ENCODE measurements at places on chromosomes 1 and 21.
A peak's percentile ranks its signal among the peaks of the same experiment; 100 is the strongest.

- peak; percentile 72 for DNase-seq
Measured at GRCh38 chr1:177858332-177858821, 111.5 kb downstream of the SEC16B start.

GRCh38 chr1:226061841-226062557 is 517 bp upstream of the H3-3A start:
- peak; percentile 91 for DNase-seq

- no peak for DNase-seq
Measured at GRCh38 chr1:109928591-109929111, 18.0 kb downstream of the CSF1 start.

- no peak for DNase-seq
Measured at GRCh38 chr1:226798427-226799411, 59.6 kb upstream of the ITPKB start.

- DNase-seq = no peak
Measured at GRCh38 chr1:37009521-37009920, 24.8 kb downstream of the GRIK3 start.

DNA sequence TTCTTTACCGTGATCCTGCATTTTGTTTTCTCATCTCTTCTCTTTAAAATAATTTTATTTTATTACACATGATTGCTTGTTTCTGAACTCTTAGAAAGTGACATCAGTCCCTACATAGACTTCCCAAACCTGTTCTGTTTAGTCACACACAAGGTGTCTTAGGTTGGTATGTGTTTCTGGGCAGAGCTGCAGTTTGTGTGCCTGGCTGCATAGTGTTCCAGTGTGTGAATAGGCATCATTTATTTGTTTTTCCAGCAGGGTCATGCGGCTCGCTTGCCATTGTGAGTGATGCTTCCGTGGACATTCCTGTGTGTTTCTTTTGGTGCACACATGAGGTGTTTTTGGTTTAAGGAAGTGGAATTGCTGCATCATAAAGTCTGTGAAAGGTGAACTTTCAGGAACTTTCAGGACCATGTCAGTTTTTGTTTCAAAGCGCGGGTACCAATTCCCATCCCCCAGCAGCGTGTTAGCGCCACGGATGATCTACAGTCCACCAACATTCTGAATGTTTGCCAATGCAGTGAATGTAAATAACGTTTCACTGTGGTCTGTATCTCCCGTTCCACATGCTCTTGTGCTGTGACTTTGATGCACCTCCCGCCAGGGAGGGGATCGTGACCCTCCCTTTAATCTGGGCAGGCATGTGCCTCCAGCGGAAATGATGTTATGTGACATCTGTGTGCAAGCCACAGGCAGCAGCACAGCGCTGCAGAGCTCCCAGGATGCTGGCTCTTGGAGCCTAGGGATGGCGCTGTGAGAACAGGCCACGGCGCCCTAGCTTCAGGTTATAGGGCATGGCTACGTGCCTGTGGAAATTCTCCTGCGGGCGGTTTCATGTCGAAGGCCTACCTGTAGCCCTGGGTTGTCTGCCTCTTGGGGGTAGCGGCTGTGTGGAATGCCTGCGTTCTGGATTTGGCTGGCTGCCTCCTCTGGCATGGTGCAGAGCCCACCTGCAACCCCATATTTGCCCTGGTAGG is 144.6 kb upstream of the COL6A1 start:
- no peak for DNase-seq

GRCh38 chr1:185351734-185352466 is 34.9 kb upstream of the IVNS1ABP start:
- peak; percentile 68 for DNase-seq

DNA sequence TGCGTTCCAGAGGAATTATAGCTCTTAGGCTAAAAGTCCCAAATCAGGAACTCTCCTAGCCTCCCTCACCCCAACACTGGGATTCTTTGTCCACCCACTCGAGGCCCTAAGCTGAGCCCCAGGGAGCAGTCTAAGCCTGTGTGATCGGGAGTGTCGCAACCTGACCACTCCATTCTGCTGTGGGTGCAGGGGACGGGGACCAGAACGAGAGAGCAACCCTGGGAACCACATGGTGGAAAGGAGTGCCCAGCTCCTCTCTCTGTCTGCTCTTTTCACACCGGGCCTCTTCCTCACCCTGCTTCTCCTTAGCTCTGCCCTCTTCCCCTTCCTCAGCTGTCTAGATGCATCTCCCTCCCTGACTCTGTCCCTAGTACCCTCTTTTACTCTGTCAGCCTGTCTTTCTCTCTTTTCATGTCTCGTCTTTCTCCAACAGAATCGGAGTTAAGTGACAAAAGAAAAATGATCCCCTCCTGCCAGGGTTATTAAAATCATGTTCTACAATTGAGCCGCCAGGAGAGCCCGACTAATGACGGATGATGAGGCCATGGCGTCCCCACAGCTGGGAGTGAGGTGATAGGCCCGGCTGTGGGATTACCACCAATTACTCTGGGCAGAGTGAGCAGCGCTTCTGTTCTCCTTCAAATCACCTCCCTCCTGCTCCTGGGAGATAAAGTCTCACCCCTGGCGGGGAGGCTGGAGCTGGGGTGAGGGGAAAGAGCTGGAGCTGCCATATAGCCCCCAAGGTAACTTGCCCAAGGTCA is 34.5 kb upstream of the CSF3R start:
- DNase-seq = no peak

GRCh38 chr1:98914547-98914946 is 90.1 kb downstream of the PLPPR5 start:
- no peak for DNase-seq

GRCh38 chr1:154463512-154463990 is 38.5 kb upstream of the TDRD10 start:
- DNase-seq = no peak

- no peak for DNase-seq
Measured at GRCh38 chr1:64199154-64199553, 4.3 kb upstream of the UBE2U start.

DNA sequence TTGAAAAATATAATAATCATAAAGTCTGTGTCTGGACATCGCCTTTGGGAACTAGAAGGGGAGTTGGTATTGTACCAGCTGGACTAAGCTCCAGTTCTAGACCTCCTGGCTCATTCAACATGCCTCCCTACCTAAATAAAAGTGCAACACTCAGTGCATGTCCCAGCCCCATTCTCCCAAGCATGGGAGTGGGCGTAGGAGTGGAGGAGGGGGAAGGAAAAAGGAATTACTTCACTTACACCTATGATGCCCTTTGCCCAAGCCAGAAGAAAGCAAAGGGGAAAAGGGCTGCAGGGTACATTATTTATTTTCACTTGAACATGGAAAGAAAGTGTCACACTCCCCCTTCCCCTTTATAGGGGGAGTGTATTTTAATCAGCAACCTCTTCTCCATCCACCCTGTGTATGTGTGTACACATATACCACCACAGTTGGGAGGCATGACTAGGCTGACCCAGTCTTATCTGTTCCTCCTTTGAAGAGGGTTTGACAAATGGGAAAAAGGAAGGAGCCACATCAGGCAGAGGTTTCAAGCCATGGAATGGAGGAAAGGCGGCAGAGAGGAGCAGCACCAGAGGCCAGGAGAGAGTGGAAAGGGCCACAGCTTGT is 3.2 kb downstream of the NIT1 start:
- no peak for DNase-seq

GRCh38 chr1:6094246-6094645 is 48.6 kb downstream of the KCNAB2 start:
- DNase-seq = no peak

DNA sequence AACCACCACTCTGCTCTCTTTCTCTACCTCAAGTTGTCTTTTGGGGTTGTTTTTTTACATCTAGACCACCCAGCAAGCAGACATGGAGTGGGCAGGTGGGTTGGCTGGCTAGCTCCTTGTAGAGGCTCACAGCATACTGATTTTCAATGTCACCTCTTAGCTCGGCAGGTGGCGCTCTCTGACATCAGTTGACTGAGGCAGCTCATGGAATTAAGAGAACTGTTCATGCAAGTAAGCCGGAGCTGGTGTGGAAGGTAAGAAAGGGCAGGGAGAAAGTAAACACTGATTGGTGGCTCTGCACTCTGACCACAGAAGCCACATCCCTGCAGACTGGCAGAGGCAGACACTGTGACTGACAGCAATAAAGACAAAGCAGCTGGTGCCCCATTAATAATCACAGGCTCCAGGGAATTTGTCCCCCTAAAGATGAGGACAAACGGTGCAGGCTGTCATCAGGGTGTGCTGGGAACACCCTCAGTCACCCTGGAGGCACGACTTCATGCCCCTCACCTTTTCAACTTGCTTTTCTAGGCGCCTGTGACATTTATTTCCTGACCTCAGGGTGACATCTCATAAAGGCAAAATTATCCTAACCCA is 226.8 kb downstream of the LMX1A start:
- peak; percentile 83 for DNase-seq

DNA sequence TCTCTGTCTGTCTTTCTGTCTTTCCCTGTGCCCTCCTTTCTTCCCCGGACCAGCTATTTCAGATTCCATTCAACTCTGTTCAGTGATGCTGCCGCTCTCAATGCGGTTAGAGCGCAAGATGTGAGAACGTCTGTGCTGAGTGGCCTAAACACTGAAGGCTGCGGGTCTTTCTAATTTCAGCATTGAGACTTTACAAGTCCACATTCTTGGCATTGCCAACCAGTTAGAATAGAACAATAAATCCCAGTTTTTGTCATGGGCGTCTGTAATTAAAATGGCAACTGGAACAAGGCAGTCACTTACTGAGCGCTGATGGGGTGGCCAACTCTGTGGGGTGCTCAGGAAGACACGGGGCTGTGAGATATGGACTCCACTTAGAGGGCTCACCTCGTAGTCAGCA is 112.8 kb downstream of the DHRS3 start:
- DNase-seq = no peak

- no peak for DNase-seq
Measured at GRCh38 chr1:151820940-151821339, 10.7 kb downstream of the RORC start.

DNA sequence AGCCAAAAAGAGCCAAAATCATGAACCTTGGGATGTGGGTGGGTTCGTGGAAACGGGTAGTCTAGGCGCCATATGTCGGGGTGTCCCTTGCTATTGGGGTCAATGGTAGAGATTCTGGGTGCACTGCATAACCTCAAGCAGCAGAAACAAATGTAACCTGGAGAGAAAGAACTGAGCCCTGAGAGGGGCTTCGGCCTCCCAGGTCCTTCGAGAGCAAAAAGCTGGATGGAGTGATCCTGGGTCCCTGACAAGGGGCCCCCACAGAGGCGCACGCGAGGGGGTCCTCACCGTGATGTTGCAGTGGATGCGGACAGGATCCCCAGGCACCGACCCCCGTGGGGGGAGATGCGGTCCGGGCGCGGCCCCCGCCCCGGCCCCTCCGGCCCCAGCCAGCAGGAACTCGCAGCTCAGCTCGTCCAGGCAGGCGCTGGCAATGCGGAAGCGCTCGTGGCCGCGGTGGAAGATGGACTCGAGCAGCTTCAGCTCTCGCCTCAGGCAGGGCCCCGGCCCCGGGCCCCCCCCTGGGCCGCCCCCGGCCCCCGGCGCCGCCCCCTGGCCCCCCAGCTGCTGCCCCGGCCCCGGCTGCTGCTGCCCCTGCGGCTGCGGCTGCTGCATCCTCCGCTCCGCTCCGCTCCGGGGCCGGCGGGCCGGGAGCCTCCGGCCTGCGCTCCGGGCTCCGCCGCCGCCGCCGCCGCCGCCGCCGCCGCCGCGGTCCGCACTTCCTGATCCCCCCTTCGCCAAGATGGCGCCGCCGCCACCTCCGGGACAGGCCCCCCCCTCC is at the start of gene UBE2Q1:
TSS of gene UBE2Q1 (minus strand) at position 724 of the 781 bp plus-strand sequence. CDS start at position 615, 109 bp downstream.
- DNase-seq = peak; percentile 48

DNA sequence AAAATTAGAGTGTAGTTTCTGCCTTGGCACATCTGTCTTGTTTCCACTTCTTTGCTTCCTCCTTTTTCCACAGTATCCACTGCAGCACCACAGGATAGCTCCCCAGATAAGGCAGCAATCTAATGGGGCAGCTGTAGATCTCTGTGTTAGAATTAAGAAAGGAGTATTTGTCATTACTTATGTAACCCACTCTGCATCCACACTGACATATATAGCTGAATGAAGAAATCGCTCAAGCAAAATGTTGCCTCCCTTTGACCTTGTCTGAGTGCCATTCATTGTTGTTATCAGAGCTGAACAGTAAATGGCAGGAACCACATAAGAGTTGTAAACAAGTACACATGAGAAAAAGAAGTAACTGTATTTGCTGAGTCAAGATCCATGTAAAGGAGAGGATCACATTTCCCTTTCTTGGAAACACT is 45.9 kb upstream of the DPH5 start:
- DNase-seq = no peak

DNA sequence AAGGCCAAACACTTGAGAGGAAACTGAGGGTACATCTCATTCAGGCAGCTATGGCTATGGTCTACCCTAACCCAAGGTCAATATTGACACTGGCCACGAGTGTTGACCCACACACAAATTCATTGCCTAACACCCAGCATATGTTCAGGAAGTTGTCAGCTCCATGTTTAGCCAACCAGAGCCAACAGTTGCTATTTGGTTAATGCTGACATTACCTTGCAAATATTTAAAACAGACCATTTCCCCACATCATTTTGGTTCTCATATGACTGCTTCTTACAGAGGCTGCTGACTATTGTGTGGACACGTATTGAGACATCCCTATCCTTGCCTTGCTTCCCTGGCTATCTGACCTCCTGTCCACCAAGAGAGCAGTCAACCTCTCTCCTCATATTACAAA is 97.3 kb downstream of the LMX1A start:
- no peak for DNase-seq

DNA sequence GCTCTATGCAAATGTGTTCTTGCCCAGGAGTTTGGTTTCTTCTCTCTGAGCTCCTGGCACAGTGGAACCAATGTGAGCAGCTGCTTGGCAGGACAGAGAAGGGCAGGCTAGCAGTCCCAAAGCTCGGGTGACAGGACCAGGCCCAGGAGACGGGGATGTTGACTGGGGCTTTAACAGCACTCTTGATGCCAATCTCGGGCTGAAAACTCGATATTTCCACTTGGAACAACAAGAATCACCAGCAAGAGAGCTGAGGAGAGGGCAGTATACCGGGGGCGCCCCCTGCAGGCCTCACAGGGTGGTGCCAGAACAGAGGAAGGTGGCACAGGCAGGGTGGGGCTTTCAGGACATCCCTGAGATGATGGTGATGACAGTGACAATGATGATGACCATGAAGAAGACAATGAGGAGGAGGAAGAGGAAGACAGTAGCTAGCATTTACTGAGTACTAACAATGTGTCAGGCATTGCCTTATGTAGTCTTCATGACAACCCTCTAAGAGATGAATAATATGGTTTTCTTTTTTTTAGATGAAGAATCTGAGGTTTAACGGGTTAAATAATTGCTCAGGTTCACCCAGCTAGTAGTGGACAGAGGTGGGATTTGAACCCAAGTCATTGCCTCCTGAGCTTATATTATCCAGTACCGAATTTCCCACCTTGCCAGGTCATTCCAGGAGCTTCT is 2.7 kb upstream of the KCNJ9 start:
- peak; percentile 92 for DNase-seq

- DNase-seq = no peak
Measured at GRCh38 chr1:162113419-162113818, 43.9 kb downstream of the NOS1AP start.

DNA sequence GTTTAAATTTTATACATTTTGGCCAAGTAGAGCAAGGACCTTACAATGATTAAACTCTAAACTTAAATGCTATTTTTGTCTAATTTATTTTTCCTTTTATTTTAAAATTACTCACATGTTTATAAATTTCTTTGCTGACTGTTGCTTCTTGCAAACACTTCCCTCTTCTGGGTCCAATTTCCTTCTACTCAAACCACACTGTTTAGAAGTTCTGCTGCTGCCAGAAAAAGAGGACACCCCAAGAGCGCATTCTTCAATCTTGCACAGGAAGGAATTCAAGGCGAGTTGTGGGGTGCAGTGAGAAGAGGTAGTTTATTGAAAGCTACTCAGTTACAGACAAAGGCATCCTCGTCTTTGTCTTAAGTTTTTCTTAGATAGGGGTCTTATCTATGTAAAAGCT is 88.5 kb upstream of the NEK7 start:
- no peak for DNase-seq

All from tongue (tissue), 3 donors.